Mammary microvascular endothelial cell (primary cell): ENCODE measurements at places on chromosomes 4 and X. TPM values are rescaled to one million over a fixed set of nuclear protein-coding genes. Genes with fewer than 3 reads are reported as not detected.

The PARM1 gene
- total RNA-seq: 0.07 and 0.15 TPM in 2 replicates

The PAGE2 gene
- total RNA-seq: not detected in 2 replicates

The SLC25A6 gene
- 246 and 266 TPM in 2 replicates for total RNA-seq

The MAGED4B gene
- total RNA-seq: 9.2 and 9.8 TPM in 2 replicates

The BEX1 gene
- 0.25 and 1.00 TPM in 2 replicates for total RNA-seq

The PCYT1B gene
- total RNA-seq: 0.07 TPM in 1 of 2 replicates, not detected in the other

The CACNA1F gene
- not detected in 2 replicates for total RNA-seq

The GAGE1 gene
- total RNA-seq: not detected in 2 replicates

The RAI2 gene
- total RNA-seq: 2.7 and 2.9 TPM in 2 replicates

The GPM6B gene
- 0.25 and 0.47 TPM in 2 replicates for total RNA-seq

The FRMPD3 gene
- total RNA-seq: not detected in 2 replicates

The DCAF12L1 gene
- 0.07 TPM in 1 of 2 replicates, not detected in the other for total RNA-seq

The ADGRG4 gene
- total RNA-seq: 0.07 and 0.10 TPM in 2 replicates

The ITIH6 gene
- total RNA-seq: not detected in 2 replicates

The NSUN7 gene
- 0.34 and 0.87 TPM in 2 replicates for total RNA-seq

The MAGED4 gene
- total RNA-seq: 2.1 and 3.7 TPM in 2 replicates

The PASD1 gene
- not detected in 2 replicates for total RNA-seq
